ENCODE measurements at places on chromosomes 4 and X. TPM values are rescaled to one million over a fixed set of nuclear protein-coding genes. Genes with fewer than 3 reads are reported as not detected.
A peak's percentile ranks its signal among the peaks of the same experiment; 100 is the strongest.

Gene NEUROG2
- not detected for total RNA-seq

Gene PDGFRA
- total RNA-seq, result 0.10 TPM

DNA sequence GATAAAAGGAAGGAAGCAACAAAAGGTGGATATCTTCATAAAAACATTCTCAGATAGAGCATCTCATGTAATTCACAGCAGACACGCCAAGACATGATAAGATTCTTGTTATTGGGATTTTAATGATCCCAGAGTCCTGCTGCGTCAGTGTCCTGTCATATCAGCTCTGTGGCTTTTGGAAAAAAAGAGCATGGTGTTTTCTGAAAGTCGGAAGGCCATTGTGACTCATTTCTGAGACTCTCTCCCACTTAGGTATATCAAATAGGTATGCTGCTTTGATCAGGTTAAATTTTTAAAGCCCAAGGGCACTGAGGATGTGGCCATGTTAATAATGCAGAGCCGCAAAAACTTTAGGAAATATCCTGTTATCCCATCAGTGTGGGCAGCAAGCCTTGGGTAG lies 481.0 kb downstream of the KCNIP4 start:
- no peak for DNase-seq

GRCh38 chr4:118833192-118833820 lies 2.6 kb downstream of the SEC24D start:
- no peak for DNase-seq

DNA sequence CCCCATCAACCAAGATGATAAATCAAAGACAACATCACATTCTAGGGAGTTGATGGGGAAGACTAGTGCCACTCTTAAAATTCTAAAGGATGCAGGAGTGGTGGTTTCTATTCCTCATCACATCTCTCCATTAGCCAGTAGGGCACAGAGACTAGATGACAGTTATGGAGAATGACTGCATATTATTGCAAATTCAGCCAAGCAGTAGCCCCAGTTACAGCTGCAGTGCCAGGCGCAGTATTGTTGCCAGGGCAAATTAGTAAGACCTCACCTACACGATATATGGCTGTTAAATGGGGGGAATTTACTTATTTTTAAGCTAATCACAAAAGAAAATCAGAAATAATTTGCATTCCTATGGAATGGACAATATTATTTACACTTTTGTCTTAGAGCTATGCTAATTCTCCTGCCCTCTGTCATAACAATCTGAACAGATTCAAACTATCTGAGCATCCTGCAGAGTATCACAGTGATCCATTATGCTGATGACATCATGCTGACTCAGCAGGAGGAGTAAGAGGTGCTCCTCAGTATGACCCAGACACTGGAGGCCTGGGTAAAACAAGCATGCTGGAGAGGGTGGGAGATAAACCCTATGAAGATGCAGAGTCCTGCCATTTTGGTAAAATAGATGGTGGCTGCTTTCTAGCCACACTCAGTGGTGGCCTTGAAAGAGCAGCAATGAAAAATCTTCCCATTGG lies 24.7 kb downstream of the ETNPPL start:
- peak; percentile 8 for DNase-seq

DNA sequence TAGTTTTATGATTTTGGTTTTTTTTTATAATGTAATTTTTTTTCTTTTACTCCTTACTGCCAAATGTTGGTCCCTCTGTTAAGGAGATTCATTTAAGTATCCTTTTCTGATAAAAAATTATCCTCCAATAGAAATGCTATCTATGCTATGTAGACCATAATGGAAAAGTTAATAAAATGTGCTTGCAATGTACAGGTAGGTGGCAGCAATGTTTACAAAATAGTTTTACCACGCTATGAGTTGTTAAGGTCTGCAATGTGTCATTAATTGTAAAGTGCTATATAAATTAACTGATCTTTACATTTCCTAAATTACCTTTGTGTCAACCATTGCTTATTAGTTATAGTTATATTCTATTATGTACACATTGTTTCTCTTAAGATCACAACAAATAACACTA lies 3.8 kb upstream of the CENPC start:
- DNase-seq, result peak; percentile 2

DNA sequence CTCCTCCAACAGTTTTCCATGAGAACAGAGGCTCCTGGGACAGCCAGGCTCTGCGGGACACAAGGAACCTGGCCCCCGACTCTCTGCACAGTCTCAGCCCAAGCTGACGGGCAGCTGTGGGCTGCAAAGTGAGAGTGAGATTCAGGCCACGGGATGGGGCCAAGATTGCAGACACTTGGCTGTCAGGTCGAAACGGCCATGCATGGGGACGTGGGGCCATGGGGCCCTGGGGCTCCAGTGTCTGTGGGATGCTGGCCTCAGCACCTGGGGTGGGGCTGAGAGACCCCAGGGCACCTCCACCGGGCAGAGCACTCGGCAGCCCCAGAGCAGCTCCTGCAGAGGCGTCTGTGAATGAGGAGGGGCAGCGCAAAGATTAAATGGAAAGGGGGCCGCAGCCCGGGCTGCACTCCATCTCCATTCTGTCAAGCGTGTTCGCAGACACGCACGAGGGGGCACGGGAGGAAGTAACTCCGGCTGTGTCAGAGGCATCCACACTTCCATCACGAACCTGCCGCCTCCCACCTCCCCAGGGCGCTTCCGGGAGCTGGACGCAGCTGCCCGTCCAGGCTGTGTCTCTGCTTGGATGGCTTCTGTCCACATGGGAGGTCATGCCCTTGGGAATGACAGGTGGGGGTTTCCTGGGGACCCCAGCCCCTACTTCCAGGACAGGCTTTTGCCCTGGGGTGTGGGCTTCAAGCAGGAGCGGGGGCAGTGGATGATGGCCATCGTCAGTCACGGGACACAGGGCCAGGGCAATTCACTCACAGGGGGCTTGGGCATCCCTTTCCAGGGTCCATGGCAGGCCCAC lies 82.8 kb upstream of the NKX1-1 start:
- DNase-seq, result no peak

DNA sequence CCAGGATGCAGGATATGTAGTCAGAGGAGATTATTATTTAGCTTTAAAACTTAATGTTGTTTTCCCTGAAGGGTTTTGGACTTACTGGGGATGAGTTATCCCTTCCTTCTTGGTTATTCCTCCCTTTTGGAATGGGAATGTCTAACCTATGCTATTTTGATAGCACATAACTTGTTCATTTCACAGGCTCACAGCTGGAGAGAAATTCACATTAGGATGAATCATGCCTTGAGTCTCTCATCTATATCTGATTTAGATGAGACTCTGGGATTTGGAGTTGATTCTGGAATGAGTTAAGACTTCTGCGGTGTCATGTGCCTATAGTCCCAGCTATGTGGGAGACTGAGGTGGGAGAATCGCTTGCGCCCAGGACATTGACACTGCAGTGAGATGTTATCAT lies 81.1 kb downstream of the ATP11C start:
- DNase-seq, result peak; percentile 37

GRCh38 chr4:76383001-76383400 lies 37.9 kb downstream of the CCDC158 start:
- no peak for DNase-seq

Data from A172 (cell line).